ENCODE measurements at places on chromosomes 2 and 18.

DNA sequence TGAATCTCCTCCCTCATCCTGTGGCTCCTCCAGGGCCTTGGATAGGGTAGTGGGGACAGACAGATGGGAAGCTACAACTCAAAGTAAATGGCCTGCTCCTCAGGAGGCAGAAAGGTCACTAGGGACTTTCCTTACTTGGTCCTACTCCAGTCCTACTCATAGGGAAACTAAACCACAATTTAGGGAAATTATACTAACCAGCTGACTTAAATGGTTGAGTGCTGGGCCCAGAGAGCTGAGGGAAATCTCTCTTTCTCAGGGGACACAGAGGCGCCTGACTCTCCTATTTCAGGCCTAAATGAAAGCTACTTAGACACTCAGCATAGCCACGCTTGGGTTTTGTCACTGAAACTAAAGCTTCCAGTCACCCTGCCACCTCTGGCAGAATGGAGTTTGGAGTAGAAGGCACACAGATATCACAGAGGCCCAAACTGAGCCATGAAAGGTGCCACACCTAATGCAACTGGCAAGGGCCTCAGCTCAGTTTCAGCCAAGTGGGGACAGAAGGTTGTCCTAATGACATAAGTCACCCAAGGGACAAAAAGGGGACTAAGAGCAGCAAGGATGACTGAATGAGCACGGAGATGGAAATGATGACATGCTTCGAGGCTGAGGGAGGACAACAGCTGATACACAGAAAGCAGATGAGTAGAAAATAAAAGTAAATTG is 24.0 kb downstream of the CERKL start:
- no peak for DNase-seq

GRCh38 chr2:10575609-10576280 is 114.0 kb downstream of the NOL10 start:
- DNase-seq = no peak

DNA sequence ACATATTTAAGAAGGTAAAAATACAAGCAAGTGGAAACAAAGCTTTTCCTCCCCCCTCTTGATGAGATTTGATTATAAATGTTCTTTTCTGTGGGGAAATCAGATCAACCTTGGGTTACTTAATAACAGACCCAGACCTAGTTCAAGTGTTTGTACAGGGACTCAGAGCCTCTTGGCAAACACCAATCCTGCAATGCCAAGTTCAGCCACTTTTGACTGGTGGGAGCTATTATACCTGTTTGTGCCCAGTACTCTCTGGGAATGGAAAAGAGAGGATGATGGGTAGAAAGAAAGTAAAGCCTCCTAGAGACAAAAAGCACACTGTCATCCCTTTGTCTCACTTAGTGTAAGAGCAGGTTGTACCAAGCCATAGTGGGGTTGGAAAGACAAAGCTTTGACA is 63.8 kb upstream of the EPHA4 start:
- DNase-seq = no peak

DNA sequence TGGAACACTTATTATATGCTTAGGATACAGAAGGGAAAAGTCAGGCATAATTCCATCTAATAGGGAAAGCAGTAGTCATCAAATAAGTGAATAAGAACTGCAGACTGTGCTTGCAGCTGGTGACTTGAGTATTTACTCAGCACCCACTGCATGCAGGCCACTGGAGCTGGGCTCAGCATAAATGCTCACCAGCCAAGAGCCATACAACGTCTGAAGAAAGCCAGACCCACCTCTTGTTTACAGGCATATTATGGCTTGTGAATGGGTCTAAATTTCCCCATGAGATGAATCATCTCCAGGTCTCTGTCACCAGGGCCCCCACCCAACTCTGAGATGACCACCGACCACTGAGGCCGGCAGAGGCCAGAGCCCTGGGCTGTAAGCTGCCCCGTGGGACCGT is 123.8 kb upstream of the PKDCC start:
- no peak for DNase-seq

- DNase-seq = no peak
These were observed 4.8 kb upstream of the STARD7 start for GRCh38 chr2:96213379-96213778.
